ENCODE measurements at places on chromosomes 6 and 20.

DNA sequence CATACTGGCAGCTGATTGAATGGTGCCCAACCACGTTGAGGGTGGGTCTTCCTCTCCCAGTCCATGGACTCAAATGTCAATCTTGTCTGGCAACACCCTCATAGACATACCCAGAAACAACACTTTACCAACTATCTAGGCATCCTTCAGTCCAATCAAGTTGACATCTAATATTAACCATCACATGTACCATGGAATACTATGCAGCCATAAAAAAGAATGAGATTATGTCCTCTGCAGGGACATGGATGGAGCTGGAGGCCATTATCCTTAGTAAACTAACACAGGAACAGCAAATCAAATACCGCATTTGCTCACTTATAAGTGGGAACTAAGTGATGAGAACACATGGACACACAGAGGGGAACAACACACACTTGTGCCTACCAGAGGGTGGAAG, 206.9 kb upstream of the RNF217 start:
- DNase-seq = no peak

- peak; percentile 63 for DNase-seq
These were observed 10.5 kb upstream of the SRXN1 start for GRCh38 chr20:663315-664090.

DNA sequence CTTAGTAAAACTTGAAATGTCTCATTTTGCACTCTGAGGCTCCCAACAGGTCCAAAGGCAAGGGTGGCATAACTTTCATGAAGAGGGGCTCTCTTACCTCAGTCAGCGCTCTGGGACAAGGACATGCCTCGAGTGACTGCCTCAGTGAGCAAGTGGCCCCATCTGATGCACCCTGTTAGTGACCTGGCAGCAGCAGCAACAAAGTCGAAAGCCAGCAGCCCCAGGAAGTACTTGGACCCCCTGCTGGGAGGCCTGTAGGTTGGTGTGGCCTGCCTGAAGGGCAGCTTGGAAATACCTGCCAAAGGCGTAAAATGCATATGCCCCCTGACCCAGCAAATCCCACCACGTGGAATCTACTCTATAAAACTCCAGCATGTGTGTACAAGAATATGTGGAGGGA, 13.2 kb downstream of the MAP1LC3A start:
- DNase-seq = no peak

DNA sequence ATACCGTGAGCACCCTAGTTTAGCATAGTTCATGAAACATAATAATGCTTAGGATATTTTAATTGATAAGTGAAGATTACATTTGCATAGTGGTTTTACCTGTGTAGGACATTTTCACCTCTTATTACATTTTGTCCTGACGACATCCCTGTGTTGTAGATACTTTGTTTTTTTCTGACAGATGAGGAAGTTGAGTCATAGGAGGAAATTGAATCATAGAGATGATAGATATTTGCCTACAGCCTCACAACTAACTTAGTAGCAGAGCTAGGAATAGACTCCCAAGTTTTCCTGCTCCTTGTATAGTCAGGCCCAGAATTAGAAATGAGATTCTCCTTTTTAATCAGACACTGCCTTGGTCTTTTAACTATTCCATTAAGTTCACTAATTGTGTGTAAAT, 100.5 kb upstream of the SUPT3H start:
- no peak for DNase-seq

DNA sequence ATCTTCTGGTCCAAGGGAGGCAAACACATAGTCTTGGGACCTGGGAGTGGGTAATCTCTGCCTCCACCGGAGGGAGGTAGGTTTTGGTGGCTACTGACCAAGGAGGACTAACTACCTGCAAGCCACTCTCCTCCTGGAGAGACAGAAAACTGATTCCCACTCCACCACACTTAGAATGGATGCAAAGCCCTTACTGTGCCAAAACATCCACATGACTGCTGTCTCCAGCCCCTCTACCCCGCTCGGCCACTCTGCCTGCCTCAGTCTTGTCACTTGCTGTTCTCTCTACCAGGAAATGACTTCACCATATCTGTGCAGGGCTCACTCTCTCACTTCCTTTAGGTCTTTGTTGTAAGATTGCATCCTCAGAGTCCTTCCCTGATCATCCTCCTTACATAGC, 129.5 kb upstream of the ARG1 start:
- no peak for DNase-seq

GRCh38 chr20:59268870-59269269, 31.5 kb upstream of the EDN3 start:
- peak; percentile 23 for DNase-seq

DNA sequence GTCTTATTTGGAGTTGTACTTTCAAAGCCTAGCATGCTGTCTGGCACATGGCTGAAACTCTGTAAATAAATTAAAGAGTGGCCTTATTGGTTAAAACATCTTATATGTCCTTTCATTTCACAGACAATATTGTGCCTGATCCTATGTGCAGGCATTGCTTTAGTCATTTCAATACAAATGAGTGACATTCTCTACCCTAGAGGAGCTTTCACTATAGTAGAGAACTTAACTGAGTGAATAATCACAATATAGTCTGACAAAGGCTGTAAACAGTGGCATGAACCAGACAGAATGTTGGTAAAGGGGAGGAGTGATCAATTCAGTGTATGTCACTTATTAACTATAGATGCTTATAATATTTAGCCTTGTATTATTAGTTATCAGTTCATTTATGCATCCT, 481.8 kb downstream of the TFAP2B start:
- no peak for DNase-seq

DNA sequence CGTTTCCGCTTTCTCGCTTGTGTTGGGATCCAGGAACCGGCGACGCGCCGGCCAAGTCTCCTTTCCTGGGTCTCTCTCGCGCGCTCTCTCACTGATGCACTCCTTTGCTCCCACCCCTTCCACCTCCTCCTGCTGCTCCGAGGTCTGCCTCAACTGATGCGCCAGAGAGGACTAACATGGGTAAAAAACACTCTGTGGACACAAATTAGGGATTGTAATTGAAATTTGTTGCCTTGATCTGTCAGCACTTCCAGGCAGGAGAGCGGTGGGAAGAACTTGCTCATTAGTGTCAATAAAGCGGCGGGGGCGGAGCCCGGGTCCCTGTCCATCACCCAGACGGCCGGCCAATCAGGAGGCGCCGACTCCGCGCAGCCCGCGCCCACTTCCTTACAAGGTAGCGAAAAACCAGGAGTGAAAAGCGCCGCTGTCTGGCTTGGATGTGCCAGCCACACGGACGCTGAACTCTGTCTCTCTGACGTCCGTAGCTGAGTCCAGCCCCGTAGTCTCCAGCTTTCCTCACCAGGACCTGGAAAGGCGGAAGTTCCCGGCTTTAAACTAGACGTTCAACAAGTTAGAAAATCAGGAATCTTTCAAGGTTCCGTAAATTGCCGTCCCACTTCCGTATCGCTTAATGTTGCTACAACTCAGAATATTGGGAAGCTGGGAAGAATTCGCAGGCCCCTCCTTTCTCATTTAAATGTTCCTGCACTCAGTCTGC, at the start of gene TBX18:
TSS of gene TBX18 (minus strand) at position 267 of the 718 bp plus-strand sequence. CDS start 417 bp downstream, outside the sequence.
- peak; percentile 97 for DNase-seq

DNA sequence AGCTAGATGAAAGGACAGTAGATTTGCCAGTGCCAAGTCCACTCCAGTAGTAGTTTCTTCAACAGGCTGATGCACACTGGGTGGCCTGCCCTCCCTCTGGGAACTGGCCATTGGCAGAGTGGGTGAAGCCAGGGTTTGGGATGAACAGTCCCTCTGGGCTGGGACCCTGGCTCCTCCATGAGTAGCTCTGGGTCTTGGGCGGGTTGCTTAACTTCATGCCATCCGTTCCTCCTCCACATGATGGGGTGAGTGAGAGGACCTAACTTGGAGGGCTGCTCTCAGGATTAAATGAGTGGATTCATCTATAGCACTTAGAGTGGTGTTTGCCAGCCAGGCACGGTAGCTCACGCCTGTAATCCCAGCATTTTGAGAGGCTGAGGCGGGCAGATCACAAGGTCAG, 47.2 kb downstream of the PLAGL2 start:
- DNase-seq = no peak
